Spleen (tissue), 13 donors: ENCODE measurements at places on chromosomes 7 and 10. TPM values are rescaled to one million over a fixed set of nuclear protein-coding genes. Genes with fewer than 3 reads are reported as not detected.

DNA sequence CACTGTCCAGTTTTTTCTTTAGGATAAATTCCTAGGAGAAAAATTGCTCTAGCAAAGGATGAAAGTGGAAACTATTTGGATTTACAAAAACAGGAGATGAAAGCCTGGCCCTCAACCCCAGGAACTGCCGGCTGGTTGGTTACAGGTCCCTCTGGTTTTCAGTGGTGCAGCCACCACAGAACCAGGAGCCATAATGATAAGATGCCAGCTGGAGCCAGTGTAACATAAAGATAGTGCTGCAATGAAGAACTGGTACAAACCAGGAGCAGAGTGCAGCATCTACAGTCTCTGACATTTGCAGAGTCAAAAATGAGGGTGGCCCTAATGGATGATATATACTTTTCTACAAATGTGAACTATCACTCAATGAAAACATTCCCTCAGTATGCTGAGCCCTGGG is 20.4 kb upstream of the NUP42 start:
- no peak for DNase-seq
- no peaks in the 10 kb centered on the region for H3K27me3 ChIP-seq
- H3K4me1 ChIP-seq: no peaks in the 10 kb centered on the region
- no peak overlapping the region for H3K4me3 ChIP-seq

DNA sequence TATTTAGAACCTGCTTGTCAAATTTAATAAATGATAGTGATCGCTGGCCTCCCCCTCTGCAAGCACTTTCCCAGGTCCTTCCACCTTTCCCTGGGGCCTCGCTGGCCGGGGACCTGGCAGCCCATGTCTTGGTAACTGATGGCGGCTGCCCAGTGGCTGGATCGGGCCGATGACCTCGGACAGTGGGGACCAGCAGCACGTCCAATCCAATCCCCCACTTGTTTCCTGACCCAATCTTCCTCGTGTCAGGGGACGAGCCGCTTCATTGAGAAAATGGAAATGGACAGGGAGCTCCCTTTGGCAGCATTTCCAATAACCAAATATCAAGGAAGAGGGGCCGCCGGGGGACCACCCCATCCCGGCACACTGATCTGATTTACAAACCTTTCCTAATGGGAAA is 17.2 kb downstream of the EBF3 start:
- H3K36me3 ChIP-seq: no peaks in the 10 kb centered on the region
- no peak overlapping the region for H3K4me3 ChIP-seq
- H3K4me1 ChIP-seq: no peaks in the 10 kb centered on the region

DNA sequence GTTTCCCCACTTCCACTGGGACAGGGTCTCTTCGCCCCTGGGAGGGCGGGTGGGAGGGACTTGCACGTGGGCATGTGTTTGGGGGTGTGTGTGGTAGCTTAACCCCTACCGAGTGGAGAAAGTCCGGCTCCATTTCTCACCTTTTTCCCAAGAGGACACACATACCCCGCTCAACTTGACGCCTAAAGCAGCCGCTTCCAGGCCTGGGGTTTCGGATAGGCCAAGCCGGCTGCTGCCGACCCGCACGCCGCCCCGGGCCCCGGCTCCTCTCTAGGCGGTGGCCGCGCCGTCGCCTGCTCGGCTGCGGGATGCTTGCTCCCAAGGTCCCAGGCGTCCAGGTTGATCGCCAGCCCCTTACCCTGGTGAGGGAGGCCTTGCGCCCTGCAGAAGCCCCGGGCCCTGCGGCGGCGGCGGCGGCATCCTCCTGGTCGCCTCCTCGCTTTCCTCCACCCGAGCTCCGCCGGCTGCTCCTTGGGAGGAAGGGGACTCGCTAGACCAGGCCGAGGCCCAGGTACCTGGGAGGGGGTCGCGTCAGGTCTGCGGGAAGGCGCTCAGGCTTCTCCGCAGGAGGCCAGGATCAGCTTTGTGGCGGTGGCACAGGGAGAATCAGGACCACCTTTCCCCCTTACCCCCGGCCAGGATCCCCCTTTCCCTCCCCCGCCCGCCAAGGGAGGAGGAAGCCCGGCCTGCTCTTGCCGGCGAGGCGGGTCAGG is 3.2 kb upstream of the GATA3 start:
- H3K27me3 ChIP-seq: peaks cover 100% of the 10 kb centered on the region
- no peak for DNase-seq
- H3K4me3 ChIP-seq: peak overlapping the region; percentile 42
- no peaks in the 10 kb centered on the region for H3K36me3 ChIP-seq
- peaks cover 84% of the 10 kb centered on the region for H3K4me1 ChIP-seq

Gene CPEB3
- 1.9 TPM for polyA plus RNA-seq

Gene TRPV5
- 0.03 TPM for polyA plus RNA-seq

Gene THAP5
- polyA plus RNA-seq: 8.8 TPM

GRCh38 chr7:144936314-144936713 is 100.5 kb upstream of the TPK1 start:
- no peak for DNase-seq
- H3K27me3 ChIP-seq: no peaks in the 10 kb centered on the region
- no peak overlapping the region for H3K4me3 ChIP-seq
- no peaks in the 10 kb centered on the region for H3K4me1 ChIP-seq
- no peaks in the 10 kb centered on the region for H3K36me3 ChIP-seq
- H3K27ac ChIP-seq: no peak overlapping the region

GRCh38 chr10:26861205-26861998 is 644 bp upstream of the ABI1 start:
- H3K4me3 ChIP-seq: no peak overlapping the region
- H3K4me1 ChIP-seq: peaks cover 39% of the 10 kb centered on the region
- DNase-seq: peak; percentile 99
- no peaks in the 10 kb centered on the region for H3K27me3 ChIP-seq
- peak overlapping the region; percentile 99 for H3K27ac ChIP-seq
